Left ventricle myocardium inferior (tissue), 1 donor: ENCODE measurements at places on chromosomes 6 and 20. TPM values are rescaled to one million over a fixed set of nuclear protein-coding genes. Genes with fewer than 3 reads are reported as not detected.

Gene ZSCAN12
- 1.8 TPM for total RNA-seq

GRCh38 chr6:155327326-155328073 is 13.2 kb upstream of the TFB1M start:
- no peak overlapping the region for H3K27ac ChIP-seq
- H3K4me3 ChIP-seq = no peak overlapping the region
- no peaks in the 10 kb centered on the region for H3K4me1 ChIP-seq
- DNase-seq = no peak

- DNase-seq = no peak
- peaks cover 81% of the 10 kb centered on the region for H3K36me3 ChIP-seq
- H3K27ac ChIP-seq = no peak overlapping the region
These were observed 6.4 kb downstream of the SERPINB9 start for GRCh38 chr6:2896741-2897140.

DNA sequence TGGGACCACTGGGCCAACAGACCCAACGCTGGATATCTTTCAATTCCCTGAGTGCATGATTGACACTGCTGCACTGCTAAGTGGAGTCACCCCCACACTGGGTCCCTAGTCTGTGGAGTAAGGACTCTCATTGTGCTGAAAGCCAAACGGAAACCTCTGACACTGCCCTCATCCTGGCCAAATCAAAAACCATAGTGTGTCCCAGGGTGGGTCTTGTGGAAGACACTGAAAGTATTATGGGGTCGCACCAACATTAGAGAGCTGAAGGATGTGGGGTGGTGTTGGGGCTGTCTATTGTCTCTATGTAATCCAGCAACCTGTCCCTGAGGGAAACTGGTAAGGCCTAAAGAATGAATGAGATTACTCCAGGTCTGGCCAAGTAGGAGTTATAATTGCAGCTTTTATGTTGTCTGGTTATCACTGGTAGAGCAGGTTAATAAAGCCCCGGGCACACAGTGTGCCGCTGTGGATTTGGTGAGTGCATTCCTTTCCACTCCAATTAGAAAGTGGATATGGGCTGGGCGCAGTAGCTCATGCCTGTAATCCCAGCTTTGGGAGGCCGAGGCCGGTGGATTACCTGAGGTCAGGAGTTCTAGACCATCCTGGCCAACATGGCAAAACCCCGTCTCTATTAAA is 57.9 kb downstream of the HLA-A start:
- peaks cover 13% of the 10 kb centered on the region for H3K27me3 ChIP-seq
- H3K4me3 ChIP-seq = no peak overlapping the region
- no peaks in the 10 kb centered on the region for H3K4me1 ChIP-seq
- DNase-seq = no peak
- no peak overlapping the region for H3K27ac ChIP-seq

- H3K36me3 ChIP-seq = no peaks in the 10 kb centered on the region
- no peaks in the 10 kb centered on the region for H3K27me3 ChIP-seq
- no peak overlapping the region for H3K27ac ChIP-seq
- H3K4me3 ChIP-seq = no peak overlapping the region
- no peaks in the 10 kb centered on the region for H3K4me1 ChIP-seq
- no peak for DNase-seq
These were observed 13.4 kb downstream of the ALDH8A1 start for GRCh38 chr6:134936476-134936875.

DNA sequence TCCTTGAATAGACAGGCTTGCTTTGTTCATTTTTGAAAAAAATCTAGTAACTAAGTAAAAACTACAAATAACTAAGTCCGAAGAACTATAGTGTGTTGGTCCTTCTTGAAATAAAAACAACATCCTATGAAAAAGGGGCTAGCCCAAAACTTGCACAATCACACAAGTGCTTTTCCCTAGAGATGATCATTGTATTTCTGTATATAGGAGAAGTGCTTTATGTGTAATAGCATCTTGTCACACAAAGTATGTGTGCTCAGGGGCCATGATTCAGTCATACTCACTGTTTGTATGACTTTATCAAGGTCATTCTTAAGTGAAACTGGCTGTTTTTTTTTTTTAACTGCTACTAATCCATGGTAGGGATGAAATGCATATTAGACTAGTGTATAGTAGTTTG is 179.8 kb downstream of the DTNBP1 start:
- H3K27ac ChIP-seq = no peak overlapping the region
- no peak for DNase-seq
- no peak overlapping the region for H3K4me3 ChIP-seq
- H3K4me1 ChIP-seq = peaks cover 55% of the 10 kb centered on the region
- H3K27me3 ChIP-seq = no peaks in the 10 kb centered on the region

GRCh38 chr20:35451295-35451694 is 4.1 kb upstream of the CEP250 start:
- H3K36me3 ChIP-seq = no peaks in the 10 kb centered on the region
- no peaks in the 10 kb centered on the region for H3K27me3 ChIP-seq
- H3K4me1 ChIP-seq = peaks cover 28% of the 10 kb centered on the region
- no peak for DNase-seq
- H3K4me3 ChIP-seq = no peak overlapping the region
- no peak overlapping the region for H3K27ac ChIP-seq

DNA sequence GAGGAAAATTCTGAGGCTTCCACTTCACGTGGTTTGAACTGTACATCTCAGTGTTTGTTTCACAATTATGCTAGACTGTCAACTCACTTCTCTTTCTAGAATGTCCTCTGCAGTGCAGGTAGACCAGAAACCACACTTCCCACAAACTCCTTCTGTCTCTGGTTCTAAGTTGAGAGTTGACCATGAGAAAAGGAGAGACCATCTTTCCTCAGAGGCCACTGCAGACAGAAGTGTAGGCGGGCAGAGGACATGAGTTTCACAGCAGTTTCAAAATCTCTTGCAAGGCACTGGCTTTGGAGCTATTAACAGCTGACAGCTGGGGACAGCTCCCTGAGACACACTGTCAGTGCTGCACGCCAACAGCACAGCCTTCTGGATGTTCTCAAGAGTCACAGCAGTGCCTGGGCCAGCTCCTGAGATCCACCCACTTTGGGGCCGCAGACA is 55.4 kb upstream of the MOXD1 start:
- no peaks in the 10 kb centered on the region for H3K27me3 ChIP-seq
- DNase-seq = peak; percentile 46
- peaks cover 71% of the 10 kb centered on the region for H3K36me3 ChIP-seq
- H3K4me3 ChIP-seq = no peak overlapping the region

Gene LY6G5C
- 1.5 TPM for total RNA-seq

DNA sequence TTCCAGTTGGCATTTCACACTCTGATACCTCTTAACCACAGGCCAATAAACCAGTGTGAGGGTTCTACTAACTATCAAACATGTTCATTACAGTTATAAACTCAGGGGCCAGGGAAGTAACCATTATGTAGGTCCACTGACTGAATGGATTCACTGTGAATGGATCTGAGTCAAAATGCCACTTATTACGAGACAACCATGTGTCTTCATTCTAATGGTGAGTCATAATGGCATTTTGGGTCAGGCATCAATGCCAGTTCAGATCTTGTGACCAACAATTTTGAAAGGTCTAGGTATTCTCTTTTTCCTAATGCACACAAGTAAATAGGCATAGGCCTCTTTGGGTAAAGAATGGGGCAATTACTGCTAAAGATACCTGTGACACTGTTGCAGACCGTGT is 112.2 kb upstream of the HEY2 start:
- H3K27me3 ChIP-seq = no peaks in the 10 kb centered on the region
- no peaks in the 10 kb centered on the region for H3K36me3 ChIP-seq
- no peak for DNase-seq
- H3K27ac ChIP-seq = no peak overlapping the region
- H3K4me1 ChIP-seq = peaks cover 11% of the 10 kb centered on the region
